ENCODE measurements at places on chromosomes 2 and 18.

- no peak for DNase-seq
Observed at GRCh38 chr2:238389988-238390589, 36.6 kb upstream of the ASB1 start.

DNA sequence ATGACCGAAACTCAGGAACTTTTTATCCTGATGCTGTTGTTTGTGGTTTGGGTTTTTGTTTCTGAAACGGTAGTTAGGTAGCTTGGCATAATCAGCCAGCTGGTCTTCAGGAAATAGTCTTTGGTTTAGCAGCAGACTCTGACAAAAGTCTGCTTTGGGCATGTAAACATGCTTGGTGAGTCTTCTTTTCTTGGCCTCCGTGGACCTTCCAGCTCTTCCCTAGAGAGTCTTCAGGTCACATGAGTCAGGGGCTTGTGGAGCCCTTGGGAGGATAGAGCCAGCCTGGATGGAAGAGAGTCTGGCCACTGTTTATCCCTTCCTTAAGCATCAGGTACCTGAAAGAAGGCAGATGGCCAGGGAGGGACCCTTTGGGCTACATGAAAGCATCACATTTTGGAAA lies 154.5 kb downstream of the MGAT5 start:
- no peak for DNase-seq

GRCh38 chr2:20456636-20457426 lies 10.0 kb downstream of the RHOB start:
- no peak for DNase-seq

GRCh38 chr18:25279133-25279532 lies 72.8 kb downstream of the ZNF521 start:
- DNase-seq: no peak

DNA sequence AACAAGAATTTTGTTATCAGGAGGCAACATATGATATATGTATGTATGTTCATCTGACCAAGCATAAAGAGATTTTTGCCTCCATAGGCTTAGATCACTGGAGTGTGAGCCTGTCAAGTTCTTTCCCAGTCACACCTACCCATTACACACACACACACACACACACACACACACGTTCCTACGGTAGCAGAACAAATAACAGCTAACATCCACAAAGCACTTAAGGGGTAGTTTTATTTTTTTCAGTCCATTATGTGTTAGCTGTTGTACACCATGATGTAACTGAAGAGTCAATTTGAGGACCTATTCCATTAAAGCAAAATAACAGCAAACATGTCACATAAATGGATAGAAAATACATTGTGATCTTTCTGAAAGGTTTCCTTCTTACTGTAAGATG lies 39.5 kb downstream of the UGP2 start:
- no peak for DNase-seq

DNA sequence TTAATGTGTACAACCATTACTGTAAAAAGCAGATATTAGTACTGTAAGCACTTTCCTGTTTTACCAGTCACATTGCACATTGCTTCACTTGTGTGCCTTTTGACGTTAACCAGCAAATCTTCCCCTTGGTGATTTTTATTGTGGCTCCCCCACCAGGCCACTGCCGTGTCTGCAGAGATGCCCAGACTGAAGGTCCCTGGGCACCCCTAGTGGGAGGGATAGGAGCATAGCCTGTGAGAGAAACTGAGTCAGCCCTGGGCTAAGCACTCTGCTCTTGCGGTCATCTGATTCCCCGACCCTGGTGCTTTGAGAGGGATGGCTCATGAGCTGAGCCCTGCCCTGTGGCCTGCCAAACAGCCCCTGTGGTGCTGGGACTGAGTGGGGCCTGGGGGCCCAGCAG lies 73.4 kb downstream of the INPP4A start:
- DNase-seq: peak; percentile 38

All from activated CD4-positive, alpha-beta T cell treated with anti-CD3 and anti-CD28 coated beads for 1 hour (primary cell).